Stimulated activated effector memory CD8-positive, alpha-beta T cell treated with anti-CD3 and anti-CD28 coated beads, Interleukin-12 subunit alpha, Interleukin-12 subunit beta, amount 100 ng/mL, for 72 hours (primary cell): ENCODE measurements at places on chromosomes 3 and 15.

- no peak for DNase-seq
These were observed 321.4 kb upstream of the IL12A start for GRCh38 chr3:159667261-159667660.

- no peak for DNase-seq
These were observed 89.8 kb downstream of the CADPS start for GRCh38 chr3:62785384-62785783.

GRCh38 chr15:92020207-92020606, 166.7 kb downstream of the SLCO3A1 start:
- no peak for DNase-seq

DNA sequence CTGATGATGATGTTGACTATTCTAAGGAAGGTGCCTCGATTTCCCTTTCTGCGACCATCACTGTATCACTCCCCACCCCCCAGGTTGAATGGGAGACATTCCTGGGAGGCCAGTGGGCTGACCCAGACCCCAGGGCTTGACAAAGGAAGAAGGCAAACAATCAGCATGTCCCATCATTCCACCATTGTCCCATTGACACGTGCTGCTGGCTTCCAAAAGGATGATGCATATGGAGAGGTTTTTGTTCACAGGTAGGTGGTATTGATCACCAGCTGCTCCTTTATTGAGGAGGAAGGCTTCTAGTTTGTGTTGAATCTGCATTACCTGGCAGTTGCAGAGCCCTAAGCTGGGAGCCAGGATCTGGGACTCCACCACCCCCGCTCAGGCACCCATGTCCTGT, 30.4 kb downstream of the RASGRF1 start:
- DNase-seq, result no peak

DNA sequence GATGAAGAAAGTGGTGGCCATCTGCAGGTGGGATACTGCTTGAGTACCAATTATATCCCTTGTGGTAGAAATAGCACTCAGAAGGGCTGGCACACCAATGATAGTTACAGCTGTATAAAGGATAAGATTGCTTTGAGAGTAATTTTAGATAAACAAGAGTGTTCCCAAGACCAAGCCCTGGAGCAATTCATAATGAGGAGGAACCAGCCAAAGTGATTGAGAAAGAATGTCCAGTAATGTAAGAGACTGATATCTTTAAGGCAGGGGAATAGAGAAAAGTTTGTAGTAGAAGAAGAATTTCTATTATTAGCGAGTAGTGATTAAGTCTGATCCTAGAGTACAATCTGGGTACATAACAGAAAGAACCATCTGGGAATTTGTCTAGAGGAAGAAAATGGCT, 945.1 kb downstream of the OTOL1 start:
- DNase-seq, result no peak
